Pancreas (tissue), 10 donors: ENCODE measurements at places on chromosomes 16 and 17. TPM values are rescaled to one million over a fixed set of nuclear protein-coding genes. Genes with fewer than 3 reads are reported as not detected.

GRCh38 chr16:35751191-35751941 lies 2292.0 kb downstream of the TP53TG3F start:
- no peak for DNase-seq

DNA sequence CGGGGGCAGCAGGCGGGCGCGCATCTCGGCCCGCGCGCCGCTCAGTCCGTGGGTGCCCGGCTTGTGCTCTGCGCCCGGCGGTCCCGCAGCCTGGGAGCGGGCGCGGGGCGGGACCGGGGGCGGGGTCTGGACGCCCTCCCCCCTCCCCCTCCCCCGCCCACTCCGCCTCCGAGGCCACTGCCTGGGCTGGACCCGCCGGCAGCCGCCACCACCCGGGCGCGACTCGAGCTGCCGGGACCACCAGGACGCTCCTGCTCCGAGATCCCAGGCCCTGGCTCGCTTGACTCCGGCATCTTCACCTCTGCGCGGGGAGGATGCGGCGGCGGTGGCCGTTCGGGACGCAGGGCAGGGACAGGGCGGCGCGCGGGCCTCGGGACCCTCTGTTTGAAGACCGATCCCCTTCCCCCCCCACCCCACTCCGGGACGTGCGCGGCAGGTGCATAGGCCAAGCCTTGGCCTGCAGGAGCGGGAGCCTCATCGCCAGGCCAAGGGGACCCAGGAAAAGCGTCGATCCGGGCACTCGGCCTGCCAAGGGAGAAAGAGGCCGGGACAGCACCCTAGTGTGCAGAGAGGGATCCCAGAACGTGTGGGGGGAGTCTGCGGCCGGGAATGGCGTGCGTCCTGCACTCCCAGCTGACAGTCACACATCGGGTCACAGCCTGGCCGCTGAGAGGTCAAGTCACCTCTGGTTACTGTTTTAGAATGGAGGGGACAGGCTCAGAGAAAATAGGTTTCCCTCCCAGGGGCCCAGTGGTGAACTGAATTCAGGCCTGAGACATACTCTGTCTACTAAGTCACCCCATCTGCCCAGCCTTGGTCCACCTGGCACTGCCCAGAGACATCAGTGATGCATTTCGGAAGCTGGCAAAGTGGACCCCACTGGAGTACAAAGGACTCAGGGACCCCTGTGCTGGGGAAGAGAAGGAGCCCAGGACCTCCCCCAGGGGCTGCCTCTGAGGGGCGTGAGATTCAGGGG lies at the start of gene HS3ST6:
Gene HS3ST6 (minus strand): TSS at position 65 of the 976 bp plus-strand sequence. CDS start 92 bp downstream, outside the sequence.
- peak; percentile 73 for DNase-seq

- no peak for DNase-seq
These were observed 914.9 kb downstream of the KCNJ2 start for GRCh38 chr17:71084219-71084618.

- DNase-seq, result no peak
These were observed 6.2 kb downstream of the ZNF843 start for GRCh38 chr16:31436221-31437045.

DNA sequence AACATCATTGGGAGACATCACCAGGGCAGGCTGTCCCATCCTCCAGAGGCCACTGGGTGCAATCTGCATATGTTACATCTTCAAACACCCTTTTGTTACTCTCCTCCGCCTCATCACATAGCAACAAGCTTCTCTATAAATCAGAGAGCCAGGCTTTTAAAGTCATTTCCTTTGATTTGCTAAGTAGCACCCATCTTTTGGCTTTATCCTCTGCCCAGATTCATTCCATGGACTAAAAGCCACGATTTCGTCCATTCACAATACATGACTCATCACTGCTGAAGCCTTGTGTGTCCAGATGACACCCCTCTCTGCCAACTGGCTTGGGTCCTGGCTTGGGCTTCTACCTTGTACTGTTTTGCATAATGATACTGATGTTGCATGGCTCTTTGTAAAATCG lies 2.0 kb upstream of the KRT38 start:
- DNase-seq, result no peak

KRT27 gene
- not detected for total RNA-seq

- no peak for DNase-seq
These were observed 78.1 kb downstream of the ASIC2 start for GRCh38 chr17:33214996-33215395.

GRCh38 chr17:58412961-58413586 lies 4.3 kb downstream of the RNF43 start:
- DNase-seq, result no peak

USP6 gene
- total RNA-seq, result 0.06 TPM

- DNase-seq, result no peak
These were observed 2.1 kb downstream of the PIPOX start for GRCh38 chr17:29045026-29045425.

PLCD3 gene
- total RNA-seq, result 9.9 TPM

DNA sequence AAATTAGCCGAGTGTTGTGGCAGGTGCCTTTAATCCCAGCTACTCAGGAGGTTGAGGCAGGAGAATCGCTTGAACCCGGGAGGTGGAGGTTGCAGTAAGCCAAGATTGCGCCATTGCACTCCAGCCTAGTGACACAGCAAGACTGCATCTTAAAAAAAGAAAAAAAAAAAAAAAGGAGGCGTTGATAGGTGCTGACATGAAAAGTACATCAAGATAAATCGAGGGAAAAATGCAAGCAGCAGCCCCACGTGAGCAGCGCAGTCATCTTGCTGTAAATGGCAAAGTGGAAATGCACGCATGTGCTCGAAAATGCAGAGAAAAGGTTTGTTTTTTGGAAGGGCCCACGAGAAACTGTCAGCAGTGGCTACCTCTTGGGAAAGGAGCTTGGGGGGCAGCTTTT lies 20.9 kb downstream of the MXRA7 start:
- DNase-seq, result no peak

DNA sequence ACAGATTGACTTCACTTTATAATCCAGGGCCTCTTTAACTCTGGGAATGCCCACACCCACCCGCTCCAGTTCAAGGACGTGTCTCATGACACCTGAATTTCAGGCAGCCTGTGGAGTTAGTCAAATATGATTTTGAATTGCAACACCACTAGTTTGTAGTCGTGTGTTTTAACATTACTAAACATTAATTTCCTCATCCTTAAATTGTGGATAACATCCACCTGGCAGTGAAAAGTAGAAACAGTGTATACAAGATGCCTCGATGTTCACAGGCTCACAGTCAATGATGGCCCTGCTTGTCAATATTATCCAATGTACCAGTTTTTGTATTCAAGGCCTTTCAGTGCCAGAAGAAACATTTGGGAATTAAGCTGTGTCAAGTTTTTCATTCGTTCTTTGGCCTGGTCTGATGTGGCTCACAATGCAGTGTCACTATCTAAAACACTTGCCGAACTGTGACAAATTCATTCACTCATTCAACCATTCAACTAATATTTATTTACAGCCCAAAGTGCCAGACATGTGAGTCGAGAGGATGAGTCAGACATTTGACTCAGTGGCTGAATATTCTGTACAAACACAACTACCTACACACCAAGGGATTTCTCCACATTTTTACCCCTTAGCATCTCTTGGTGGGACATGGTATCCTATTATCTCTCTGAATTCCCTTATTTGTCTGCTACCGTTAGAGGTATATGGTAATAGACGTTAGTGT lies 1.4 kb downstream of the MEIOB start:
- no peak for DNase-seq

DNA sequence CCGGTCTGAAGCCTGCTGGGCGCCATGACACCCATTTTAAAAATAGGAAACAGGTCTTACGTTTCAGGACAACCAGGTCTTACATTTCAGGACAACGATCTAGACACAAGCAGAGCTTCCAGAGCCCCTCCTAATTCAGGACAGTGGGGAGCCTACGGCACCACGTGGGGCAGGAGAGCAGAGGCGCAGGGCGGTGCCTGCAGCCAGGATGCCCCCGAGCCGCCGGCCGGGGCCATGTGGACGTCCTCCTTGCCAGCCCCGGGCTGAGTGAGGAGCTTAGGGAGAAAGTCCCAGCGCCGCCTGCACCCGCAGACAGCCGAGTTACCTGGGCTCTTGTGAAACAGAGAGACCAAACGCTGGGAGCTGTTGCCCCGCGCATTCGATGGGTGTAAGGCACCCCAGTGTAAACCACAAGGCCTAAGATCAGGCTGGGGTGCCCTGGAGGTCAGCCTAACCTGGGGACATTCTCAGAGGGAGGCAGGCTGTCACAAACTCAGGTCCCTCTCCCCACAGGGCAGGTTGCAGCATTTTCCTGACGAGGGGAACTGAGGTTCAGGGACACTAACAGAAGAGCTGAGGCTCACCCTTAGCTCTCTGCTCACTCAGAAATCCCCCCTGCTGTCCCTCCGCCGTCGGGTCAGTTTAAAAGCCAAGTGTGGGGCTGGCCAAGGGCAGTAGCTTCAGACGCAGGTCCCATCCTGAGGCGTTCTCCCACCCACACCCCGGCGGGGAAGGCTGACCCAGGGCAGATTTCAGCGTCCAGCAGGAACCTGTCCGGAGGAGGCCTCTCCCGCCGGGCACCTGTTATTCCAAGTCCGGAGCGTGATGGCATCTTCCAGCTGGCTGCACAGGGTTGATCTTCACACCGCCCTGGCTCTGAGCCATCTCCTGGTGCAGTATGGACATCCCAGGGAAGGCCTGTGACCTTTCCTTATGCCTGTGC lies 1.8 kb upstream of the NOTUM start:
- DNase-seq, result peak; percentile 73

MRPL10 gene
- 35.2 TPM for total RNA-seq

- no peak for DNase-seq
These were observed 112.9 kb upstream of the SMURF2 start for GRCh38 chr17:64774888-64775540.

DNA sequence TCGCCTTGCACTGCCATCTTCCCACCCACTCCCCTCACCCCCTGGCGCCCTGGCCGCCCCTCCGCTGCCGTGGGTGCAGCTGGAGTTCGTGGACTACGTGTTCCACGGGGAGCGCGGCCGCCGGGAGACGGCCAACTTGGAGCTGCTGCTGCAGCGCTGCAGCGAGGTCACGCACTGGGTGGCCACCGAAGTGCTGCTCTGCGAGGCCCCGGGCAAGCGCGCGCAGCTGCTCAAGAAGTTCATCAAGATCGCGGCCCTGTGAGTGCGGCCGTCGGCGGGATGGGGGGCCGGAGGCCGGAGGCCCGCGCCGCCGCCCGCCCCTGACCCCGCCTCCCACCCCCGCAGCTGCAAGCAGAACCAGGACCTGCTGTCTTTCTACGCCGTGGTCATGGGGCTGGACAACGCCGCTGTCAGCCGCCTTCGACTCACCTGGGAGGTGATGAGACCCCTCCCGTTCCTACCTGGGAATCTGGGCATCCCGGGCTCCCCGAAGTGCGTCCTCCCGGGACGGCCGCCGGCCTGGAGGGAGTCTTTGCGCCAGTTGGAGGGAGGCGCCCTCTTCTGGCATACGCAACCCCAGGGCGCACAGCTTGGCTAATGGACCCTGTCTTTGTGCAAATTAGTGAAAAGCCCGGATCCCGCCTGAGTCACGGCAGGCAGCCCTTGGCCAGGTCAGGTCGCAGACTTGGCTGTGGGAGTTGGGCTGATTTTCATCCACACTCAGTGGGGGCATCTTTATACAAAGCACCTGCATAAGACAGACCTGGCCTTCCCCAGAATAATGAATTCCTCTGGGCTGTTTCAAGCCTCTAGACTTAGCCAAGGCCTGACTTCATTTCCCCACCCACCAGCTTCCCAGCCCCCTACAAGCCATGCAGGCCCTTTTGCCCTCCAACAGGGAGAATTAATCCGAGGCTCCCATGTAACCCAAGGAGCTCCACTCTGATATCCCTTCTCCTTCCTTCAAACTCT lies 14.3 kb downstream of the RAPGEFL1 start:
- peak; percentile 67 for DNase-seq

DNA sequence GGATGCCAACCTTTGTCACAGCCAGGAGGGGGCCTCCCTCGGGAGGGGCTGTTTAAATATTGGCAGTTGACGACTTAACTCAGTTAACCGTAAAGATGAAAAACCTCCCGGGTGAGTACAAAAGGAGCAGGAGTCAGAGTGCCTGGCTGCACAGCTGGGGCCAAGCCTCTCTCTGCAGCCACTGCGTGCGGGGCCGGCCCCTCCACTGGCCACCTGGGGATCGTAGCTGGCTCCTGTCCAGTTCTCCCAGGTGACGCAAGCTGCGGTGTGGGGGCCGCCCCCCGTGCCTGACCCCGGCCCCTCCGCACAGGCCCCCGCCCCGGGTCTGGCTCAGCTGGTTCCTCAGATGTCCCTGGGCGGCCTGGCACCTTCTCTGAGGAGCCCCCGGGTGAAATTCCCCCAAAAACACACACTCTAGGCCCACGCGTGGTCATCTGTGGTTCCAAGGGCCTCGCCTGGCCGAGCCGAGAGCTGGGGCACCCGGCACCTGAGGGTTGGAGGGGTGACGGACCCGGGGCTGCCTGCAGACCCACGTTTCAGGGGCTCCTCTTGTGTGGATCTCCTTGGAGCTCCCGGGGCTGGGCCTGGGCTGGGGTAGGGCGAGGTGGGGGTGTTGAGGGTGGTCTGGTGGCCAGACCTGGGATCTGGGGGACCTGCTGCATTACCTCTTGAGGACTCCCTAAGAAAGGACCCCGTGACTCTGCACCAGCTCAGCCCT lies 7.4 kb upstream of the CACNA1H start:
- no peak for DNase-seq

DNA sequence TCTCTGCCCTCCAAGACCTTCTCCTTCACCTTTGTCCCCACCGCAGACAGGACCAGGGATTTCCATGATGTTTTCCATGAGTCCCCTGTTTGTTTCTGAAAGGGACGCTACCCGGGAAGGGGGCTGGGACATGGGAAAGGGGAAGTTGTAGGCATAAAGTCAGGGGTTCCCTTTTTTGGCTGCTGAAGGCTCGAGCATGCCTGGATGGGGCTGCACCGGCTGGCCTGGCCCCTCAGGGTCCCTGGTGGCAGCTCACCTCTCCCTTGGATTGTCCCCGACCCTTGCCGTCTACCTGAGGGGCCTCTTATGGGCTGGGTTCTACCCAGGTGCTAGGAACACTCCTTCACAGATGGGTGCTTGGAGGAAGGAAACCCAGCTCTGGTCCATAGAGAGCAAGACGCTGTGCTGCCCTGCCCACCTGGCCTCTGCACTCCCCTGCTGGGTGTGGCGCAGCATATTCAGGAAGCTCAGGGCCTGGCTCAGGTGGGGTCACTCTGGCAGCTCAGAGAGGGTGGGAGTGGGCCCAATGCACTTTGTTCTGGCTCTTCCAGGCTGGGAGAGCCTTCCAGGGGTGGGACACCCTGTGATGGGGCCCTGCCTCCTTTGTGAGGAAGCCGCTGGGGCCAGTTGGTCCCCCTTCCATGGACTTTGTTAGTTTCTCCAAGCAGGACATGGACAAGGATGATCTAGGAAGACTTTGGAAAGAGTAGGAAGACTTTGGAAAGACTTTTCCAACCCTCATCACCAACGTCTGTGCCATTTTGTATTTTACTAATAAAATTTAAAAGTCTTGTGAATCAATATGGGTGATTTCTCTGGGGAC lies 12.2 kb downstream of the CX3CL1 start:
- no peak for DNase-seq

DNA sequence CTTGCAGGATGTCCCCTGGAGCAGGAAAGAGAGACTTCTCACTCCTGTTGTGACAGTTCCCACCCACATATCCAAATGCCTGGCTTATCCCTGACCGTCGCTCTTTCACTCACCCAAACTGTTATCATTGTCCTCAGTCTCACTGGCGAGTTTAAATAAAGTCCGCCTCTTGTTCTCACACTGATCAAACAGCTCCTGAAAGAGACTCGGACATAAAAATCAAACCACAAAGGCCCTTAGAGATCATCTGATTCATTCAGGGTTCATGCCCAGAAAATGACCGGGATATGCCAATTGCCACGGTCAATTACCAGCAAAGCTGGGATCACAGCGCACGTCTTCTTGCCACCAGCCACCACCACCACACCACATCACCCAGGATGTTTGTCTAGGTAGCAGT lies 19.9 kb downstream of the GGA3 start:
- DNase-seq, result no peak

GRCh38 chr16:19166500-19166899 lies 1.5 kb upstream of the SYT17 start:
- no peak for DNase-seq

UMOD gene
- total RNA-seq, result 3.1 TPM

NACA2 gene
- total RNA-seq, result not detected
